ENCODE measurements at places on chromosomes 6 and 20.

- DNase-seq: peak; percentile 82
These were observed 33.4 kb upstream of the SLC22A1 start for GRCh38 chr6:160088069-160088783.

- DNase-seq: no peak
These were observed 213.2 kb upstream of the FKBP1C start for GRCh38 chr6:62998022-62998421.

DNA sequence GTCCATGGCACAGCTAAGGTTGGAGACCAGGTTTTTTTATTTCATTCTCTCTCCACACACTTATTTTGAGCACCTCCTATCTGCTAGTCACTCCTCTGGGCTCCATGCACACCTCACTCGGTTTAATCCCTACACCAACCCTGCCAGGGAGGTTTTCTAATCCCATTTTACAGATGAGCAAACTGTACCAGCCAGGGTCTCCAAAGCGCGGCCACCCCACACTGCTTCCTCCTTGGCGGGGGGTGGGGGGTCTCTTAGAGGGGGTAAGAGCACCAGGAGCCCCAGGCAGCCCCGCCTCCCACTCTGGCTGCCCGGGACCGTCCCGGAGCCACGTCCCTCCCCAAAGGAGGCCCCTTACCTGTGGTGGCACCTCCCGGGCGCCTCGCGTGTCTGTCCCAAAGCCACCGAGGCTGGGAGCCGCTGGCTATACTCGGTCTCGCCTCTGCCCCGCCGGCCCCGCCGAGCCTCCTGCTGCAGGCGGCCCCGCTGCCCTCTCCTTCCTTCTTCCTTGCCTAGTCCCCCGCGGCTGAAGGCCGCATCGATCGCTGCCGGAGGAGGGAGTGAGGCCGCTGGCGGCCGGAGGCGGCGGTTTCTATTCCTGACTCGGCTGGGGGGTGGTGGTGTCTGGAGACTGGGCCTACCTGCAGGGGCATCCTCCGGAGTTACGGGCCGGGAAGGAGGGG lies at the start of gene KCNS1:
TSS of gene KCNS1 (minus strand) at position 565 of the 683 bp plus-strand sequence. CDS start 1,891 bp downstream, outside the sequence.
- no peak for DNase-seq

- DNase-seq: no peak
These were observed 4.7 kb downstream of the NOL4L start for GRCh38 chr20:32580219-32580969.

Data from tibial artery (tissue), 4 donors.